ENCODE measurements at places on chromosomes 6 and 20.

DNA sequence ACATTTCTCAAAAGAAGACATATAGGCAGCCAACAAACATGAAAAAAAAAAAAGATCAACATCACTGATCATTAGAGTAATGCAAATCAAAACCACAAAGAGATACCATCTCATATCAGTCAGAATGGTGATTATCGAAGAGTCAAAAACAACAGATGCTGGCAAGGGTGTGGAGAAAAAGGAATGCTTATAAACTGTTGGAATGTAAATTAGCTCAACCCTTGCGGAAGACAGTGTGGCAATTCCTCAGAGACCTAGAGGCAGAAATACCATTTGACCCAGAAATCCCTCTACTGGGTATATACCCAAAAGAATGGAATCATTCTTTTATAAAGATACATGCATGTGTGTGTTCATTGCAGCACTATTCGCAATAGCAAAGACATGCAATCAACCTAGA, 303.8 kb upstream of the THEMIS start:
- DNase-seq: no peak

GRCh38 chr6:85464722-85465150, 14.9 kb downstream of the NT5E start:
- no peak for DNase-seq

GRCh38 chr20:43911066-43911465, 3.6 kb upstream of the TOX2 start:
- no peak for DNase-seq

- no peak for DNase-seq
Observed at GRCh38 chr20:45010399-45010828, 44.1 kb downstream of the STK4 start.

DNA sequence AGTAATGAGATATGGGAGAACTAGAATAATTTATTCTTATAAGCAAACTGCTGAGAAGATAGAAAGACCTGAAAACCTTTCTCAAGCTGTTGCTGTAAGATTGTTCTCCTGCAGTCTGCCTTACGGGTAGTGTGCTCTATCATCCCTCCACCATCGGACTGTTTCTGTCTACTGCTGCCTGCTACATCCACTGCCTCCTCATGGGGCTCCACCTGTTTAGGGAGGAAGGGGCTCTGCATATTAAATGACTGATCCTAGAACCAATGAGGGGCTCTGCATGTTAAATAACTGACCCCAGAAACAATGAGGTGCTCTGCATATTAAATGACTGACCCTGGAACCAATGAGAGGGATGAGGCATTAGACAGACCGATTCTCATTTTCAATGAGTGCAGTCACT, 654.6 kb downstream of the KIF16B start:
- no peak for DNase-seq

- no peak for DNase-seq
Observed at GRCh38 chr20:47667531-47668312, 117.6 kb downstream of the SULF2 start.

GRCh38 chr6:108203189-108204112, 37.6 kb downstream of the NR2E1 start:
- DNase-seq: no peak

GRCh38 chr6:41691426-41692079, 43.9 kb downstream of the TFEB start:
- DNase-seq: no peak

GRCh38 chr20:24296477-24297261, 172.8 kb upstream of the SYNDIG1 start:
- no peak for DNase-seq

- DNase-seq: no peak
Observed at GRCh38 chr6:100662264-100662663, 197.5 kb upstream of the SIM1 start.

- DNase-seq: no peak
Observed at GRCh38 chr6:14252271-14252850, 134.8 kb downstream of the CD83 start.

GRCh38 chr6:11233673-11234573, 1.5 kb upstream of the NEDD9 start:
- DNase-seq: peak; percentile 41

GRCh38 chr6:40817369-40817768, 221.7 kb downstream of the UNC5CL start:
- no peak for DNase-seq

- no peak for DNase-seq
Observed at GRCh38 chr6:20309186-20309585, 92.5 kb upstream of the E2F3 start.

GRCh38 chr6:13278991-13279390, 49.3 kb downstream of the TBC1D7 start:
- no peak for DNase-seq

- DNase-seq: no peak
Observed at GRCh38 chr6:79536585-79536953, 661 bp downstream of the LCA5 start.

DNA sequence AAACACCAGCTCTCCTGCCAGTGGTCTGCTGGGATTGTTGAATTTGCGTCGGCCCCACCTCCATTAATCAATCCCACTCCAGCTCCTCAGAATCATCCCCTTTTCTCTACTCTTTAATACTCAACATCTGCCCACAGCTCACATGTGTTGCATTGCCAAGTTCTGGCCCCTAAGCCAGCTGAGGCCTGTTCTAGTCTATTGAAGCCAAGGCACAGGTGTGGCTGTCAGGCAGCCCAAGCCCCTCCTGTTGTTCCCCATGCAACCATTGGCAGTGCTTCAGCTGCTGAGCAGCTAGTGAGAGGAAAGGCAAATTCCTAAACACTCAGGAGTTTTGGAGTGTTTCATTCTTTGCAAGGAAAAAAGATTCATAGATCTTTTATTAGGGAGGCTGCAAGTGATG, 128.0 kb upstream of the NT5E start:
- DNase-seq: peak; percentile 77

- DNase-seq: no peak
Observed at GRCh38 chr20:32479012-32479411, 106.1 kb downstream of the NOL4L start.

GRCh38 chr20:45355209-45356084, 7.2 kb upstream of the SDC4 start:
- no peak for DNase-seq

All from right forelimb (tissue), 1 donor.